ENCODE measurements at places on chromosomes 6 and 20.

DNA sequence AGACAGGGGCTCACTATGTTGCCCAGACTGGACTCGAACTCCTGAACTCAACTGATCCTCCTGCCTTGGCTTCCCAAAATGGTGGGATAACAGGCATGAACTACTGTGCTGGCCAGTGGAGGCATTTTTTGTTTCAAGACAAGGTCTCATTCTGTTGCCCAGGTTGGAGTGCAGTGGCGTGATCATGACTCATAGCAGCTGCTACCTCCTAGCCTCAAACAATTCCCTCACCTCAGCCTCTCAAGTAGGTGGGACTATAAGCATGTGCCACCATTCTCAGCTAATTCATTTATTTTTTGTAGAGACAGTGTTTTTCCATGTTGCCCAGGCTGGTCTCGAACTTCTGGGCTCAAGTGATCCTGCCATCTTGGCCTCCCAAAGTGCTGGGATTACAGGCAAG is 17.2 kb downstream of the ENPP3 start:
- DNase-seq, result no peak

GRCh38 chr20:23159947-23160318 is 73.8 kb upstream of the CD93 start:
- DNase-seq, result no peak

GRCh38 chr20:55478724-55479450 is 526.4 kb downstream of the CBLN4 start:
- DNase-seq, result no peak

- peak; percentile 26 for DNase-seq
Observed at GRCh38 chr20:59042151-59042795, at the start of gene PRELID3B. PRELID3B (minus strand) TSS chr20:59042786; CDS start chr20:59042730, 56 bp downstream.

- no peak for DNase-seq
Observed at GRCh38 chr20:63295846-63296245, 2.9 kb downstream of the COL20A1 start.

- DNase-seq, result no peak
Observed at GRCh38 chr20:52806918-52807317, 165.2 kb upstream of the TSHZ2 start.

- DNase-seq, result no peak
Observed at GRCh38 chr6:22958677-22959076, 389.3 kb downstream of the HDGFL1 start.

DNA sequence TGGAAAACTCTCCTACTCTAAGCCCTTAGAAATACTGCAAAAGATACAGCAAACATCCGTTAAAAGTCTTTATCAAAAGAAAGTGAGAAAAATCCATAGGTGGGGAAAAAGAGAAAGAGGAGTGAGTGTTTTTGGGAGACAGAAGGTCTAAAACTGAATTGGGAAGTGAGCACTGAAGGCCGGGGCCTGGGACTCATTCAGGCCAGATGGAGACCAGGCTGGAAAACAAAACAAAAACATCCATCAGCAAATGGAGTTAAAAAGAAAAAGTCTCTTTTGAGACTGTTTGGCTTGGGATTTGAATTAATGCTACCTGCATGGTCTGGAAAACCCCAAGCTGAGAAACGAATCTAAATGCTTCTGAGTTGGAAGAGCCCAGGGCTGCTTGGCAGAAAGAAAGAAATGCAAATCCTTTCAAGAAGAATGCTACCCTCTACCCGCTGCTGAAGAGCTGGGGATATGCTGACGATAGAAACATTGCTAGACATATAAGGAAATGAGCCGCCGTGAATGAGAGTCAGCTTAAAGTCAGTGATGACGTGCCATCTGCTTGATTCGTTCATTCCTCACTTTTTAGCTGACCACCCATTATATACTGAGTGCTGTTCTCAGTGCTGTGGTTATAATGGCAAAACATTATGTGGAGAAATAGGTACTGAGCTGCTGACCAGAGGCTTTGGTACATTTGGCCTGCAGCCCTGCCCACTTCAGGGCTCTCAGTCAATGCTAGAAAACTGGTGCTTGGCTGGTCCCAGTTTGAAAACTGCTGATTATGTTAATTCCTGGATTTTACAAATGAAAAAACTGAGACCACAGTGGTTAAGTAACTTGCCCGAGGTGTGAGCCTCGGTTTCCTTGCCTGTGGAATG is 28.0 kb upstream of the TULP4 start:
- no peak for DNase-seq

DNA sequence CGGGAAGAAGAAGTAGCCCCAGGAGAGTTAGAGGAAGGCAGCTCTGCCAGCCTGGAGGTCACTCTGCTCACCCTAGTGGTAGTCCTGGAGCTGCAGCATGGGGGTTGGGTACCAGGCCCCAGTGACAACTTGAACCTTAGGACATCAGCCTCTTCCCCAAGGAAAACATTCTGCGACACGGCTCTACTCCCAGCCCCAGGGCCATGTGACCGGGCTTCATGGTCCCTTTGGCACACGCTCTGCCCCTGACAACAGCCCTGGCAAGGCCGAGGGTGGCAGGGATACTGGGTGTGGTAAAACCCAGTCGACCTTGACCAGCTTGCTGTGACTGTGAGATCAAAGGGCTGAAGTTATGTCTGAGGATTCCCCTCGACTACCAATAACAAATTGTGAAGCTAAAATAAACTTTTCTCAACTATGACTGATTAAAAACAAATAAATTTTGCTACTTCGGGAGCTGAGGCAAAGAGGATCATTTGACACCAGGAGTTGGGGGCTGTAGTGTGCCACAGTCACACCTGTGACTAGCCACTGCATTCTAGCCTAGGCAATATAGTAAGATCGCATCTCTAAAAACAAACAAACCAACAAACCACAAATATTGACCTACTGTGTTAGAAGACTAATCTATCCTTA is 24.4 kb upstream of the ARID1B start:
- no peak for DNase-seq

DNA sequence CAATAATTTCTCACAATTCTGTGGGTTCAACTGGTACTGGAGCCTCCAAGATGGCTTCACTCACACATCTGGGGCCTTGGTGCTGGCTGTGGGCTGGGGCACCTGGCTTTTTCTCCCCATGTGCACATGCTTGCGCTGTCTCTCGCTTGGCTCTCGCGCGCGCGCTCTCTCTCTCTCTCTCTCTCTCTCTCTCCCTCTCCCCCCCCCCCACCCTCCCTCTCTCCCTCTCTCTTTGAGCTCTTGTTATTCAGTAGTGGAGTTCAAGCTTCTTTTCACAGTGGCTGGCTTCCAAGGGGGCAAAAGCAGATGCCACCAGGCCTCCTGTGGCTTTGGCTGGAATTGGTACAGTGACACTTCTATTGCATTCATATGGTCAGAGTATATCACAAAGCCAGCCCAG is 10.8 kb upstream of the TBCC start:
- no peak for DNase-seq

DNA sequence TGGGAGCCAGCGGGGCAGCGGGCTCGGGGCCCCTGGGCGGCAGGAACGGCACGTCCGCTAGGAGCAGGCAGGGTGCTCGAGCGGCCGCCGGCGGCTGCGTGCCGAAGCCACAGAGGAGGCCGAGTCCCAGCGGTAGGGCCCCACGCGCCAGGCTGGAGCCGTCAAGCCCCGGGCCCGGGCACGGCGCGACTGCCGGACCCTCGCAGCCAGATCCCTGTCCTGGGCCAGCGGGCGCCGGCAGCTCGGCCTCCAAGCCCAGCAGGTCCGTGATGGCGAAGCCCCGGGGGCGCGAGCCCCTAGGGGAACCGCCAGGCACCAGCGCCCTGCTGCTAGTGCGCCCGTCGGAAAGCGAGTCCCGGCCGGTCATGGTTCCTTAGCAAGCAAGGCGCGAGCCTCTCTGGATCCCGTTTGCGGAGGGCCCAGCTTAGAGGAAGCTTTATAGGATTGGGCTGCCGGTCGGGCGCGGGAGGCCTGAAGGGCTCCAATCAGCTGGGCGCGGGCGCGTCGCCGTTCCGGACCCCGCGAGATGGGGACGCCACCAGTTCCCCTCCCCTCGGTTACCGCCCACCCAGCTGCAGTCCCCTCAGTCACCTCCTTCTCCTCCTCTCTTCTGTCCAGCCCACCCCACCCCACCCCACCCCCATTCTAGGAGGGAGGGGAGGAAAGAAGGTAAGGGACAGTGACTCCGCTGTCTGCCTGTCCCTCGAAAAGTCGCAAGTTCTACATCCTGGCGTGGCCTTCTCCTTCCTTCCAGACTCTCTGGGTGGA is at the start of gene VSX1:
Gene VSX1 (minus strand): TSS at position 412 of the 768 bp plus-strand sequence. CDS start 45 bp downstream, at position 367.
- no peak for DNase-seq

DNA sequence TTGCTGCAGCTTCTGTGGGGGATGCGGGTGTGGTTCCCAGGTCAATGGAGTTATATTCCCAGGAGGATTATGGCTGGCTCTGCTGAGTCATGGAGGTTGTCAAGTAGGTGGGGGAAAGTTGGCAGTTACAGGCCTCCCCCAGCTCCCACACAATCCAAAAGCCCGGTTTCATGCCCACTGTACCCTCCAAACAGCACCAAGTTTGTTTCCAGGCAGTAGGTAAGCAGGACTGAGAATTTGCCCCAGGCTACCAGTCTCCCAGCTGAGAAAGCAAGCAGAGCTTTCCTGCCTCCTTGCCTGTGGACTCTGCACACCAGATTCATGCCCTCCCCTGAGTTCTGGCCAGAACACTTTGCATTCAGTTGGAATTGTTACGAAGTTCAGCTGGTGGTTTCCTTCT is 578.2 kb downstream of the MEI4 start:
- no peak for DNase-seq

DNA sequence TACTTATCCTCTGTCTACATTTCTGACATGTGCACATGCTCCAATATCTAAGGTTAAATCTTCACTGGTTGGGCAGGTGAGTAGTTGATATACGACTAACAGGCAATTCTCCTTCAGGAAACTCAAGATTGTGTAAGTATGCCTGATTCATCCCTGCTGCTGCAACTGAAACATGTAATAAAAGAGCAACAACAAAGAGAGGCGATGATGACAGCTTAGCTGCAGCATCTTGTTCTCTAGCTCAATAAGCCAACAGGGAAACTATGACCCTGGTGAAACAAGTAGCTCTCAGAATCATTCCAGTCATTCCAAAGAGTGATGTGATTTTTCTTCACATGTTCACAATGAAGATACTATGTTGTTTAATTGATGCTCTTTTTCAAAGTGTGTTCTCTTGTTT is 74.4 kb downstream of the ELOVL4 start:
- no peak for DNase-seq

- no peak for DNase-seq
Observed at GRCh38 chr6:16345449-16346330, 107.3 kb downstream of the GMPR start.

Measured in stimulated activated CD8-positive, alpha-beta memory T cell treated with anti-CD3 and anti-CD28 coated beads, Interleukin-7, amount 100 ng/mL, for 4 hours (primary cell).